Hematopoietic multipotent progenitor cell treated with erythropoietin and hydrocortisone succinate and interleukin-3 and kit ligand, for 8 days (in vitro differentiated cells): ENCODE measurements at places on chromosomes 1 and 21.

GRCh38 chr1:237879195-237879594 is 11.5 kb downstream of the ZP4 start:
- no peak for DNase-seq

- DNase-seq: no peak
Observed at GRCh38 chr1:14549897-14550620, 48.4 kb upstream of the KAZN start.

GRCh38 chr21:42711667-42712066 is 58.2 kb downstream of the PDE9A start:
- no peak for DNase-seq

- peak; percentile 74 for DNase-seq
Observed at GRCh38 chr1:46544561-46545240, 6.7 kb downstream of the KNCN start.

DNA sequence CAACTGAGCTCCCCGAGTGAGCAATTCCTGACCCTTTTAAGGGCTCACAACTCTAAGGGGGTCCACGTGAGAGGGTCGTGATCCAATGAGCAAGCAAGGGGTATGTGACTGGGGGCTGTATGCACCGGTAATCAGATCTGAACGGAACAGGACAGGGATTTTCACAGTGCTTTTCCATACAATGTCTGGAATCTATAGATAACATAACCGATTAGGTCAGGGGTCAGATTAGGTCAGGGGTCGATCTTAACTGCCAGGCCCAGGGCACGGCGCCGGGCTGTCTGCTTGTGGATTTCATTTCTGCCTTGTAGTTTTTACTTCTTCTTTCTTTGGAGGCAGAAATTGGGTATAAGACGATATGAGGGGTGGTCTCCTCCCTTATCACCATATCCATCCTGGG is 30.7 kb upstream of the OPRD1 start:
- DNase-seq: no peak
